HS-27A (cell line): ENCODE measurements at places on chromosomes 4 and X.
A peak's percentile ranks its signal among the peaks of the same experiment; 100 is the strongest.

- DNase-seq, result no peak
These were observed 120.1 kb downstream of the NHS start for GRCh38 chrX:17495052-17495451.

DNA sequence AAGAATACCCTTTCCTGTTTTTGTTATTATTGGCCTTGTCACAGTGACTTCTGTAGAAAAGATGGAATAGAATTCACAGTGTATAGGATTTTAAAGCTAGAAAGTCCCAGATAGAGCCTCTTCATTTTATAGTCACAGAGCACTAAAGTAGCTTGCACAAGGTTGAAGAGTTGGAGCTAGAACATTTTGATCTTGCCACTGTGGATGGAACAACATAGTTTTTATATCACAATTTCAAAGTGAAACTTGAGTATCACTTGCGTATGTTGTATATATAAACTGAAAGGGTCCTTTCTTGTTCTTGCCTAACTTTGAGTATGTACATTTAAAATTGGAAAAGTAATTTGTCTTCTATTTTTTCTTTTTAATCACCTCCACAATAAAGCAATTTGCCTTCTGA, 2.7 kb downstream of the USO1 start:
- DNase-seq, result no peak

- DNase-seq, result no peak
These were observed 27.4 kb downstream of the CENPU start for GRCh38 chr4:184706453-184706852.

DNA sequence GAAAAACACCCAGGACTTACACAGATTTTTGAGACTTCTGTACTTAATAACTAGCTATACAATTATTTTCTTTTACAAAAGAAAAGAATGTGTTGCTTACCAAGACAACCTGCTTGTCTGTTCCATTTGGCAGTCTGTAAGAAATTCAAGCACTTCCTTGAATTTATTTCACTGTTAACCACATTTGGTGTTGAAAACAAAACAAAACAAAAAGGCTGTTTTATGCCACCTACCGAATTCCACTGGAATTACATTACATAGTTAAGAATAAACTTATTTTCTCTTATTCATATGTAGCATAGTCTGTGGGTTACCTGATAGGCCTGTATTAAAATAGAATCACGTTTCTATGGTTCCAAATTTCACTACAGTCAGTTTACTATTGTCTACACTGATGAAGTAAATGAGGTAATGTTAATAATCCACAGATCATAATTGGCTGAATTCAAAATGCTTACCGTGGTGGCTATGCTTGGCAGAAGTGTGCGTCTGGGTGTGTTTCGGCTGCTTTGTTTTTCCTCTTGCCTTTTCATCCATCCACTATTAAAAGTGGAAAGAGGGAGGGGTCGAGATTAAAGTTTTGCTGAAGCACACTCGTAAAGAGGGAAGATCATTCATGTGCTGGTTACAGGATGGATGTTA, at the start of gene TLR1:
TSS of gene TLR1 (minus strand) at position 138 of the 642 bp plus-strand sequence. CDS start 5,960 bp downstream, outside the sequence.
- peak; percentile 14 for DNase-seq

- no peak for DNase-seq
These were observed 36.2 kb downstream of the COL25A1 start for GRCh38 chr4:109266236-109266635.

GRCh38 chrX:40759374-40759773, 24.0 kb upstream of the MED14 start:
- DNase-seq, result no peak

DNA sequence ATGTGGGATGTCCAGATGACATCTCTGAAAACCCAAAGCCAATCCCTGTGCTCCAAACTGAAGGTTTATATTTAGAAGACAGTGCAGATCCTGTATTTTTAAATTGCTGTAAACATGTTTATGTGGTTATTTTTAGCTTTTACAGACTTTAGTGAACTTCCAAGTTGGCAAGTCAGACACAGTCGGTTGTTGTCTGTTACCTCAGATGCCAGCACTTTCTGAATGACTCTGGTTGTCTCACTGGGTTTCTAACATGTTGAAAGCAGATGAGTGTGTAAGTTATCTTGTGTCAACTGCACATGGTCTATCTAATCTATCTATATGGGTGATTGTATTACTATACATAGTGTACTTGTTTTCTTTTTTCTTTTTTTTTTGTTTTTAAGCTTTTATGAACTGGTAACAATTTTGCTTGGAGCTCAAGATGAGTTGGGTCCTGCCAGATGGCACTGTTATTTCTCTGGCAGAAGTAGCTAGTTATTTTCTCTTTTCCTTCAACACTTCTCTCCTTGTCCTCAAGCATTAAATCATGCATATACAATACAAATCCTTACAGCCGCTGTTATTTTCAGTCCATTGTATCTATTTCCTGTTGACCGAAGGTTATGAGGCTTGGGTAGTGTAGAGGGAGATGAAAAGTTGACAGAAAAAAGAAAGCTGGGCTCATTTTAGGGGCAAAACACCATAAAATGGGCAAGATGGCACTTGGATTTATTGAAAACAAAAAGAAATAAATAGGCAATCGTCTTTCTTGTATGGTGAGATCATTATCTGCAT, 66.3 kb downstream of the GAB1 start:
- DNase-seq, result no peak

DNA sequence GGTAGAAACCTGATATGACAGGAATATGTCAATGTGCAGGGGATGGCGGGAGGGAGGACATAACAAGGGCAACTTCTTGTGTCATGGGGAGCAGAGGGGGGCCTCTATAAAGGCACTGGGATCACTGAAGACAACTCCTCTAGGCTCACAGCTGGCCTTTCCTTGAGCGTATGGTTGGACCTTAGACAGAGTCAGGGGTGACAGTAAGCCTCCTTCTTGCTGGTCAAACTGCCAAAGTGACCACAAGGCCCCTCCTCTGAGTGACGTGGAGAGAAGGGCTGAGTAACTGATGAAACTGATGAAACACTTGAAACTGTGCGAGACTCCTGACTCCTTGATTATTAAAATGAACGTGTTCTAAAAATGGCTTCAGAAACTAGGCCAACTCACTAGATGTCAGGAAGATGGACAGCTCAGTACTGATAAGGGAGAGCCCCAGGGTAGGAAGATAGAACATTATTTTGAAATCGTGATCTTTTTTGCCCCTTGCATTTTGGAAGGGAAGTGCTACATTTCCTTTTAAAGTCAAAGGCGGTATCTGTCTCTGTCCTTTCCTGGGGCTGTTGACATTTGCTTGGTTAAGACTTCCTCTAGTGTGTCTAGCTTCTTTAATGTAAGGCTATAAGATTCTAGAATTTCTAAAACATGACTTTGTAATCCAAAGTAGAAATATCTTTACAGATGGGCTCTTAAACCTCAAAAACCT, 1.6 kb downstream of the RAB33A start:
- no peak for DNase-seq

- DNase-seq, result no peak
These were observed 139.4 kb upstream of the BOD1L1 start for GRCh38 chr4:13766761-13767540.

DNA sequence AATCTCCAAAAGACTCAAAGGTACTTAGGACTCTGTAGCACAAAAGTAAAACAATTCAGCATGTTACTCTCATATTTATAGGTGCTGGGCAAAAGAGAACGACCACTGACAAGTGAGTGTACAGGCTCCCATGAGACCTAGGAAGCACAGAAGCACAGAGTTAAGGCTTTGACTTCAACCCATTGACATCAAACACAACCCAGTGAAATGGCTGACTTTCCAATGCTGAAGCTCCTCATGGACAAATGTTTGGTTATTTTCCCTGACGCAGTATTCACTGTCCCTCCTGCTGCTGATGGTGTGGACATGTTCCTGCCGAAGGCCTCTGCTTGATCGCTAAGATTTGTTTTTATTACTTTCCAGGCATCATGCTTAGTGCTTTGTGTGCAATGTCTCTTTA, 148.7 kb downstream of the TSPAN5 start:
- DNase-seq, result no peak

- no peak for DNase-seq
These were observed 15.8 kb upstream of the LHFPL1 start for GRCh38 chrX:112695494-112695893.

DNA sequence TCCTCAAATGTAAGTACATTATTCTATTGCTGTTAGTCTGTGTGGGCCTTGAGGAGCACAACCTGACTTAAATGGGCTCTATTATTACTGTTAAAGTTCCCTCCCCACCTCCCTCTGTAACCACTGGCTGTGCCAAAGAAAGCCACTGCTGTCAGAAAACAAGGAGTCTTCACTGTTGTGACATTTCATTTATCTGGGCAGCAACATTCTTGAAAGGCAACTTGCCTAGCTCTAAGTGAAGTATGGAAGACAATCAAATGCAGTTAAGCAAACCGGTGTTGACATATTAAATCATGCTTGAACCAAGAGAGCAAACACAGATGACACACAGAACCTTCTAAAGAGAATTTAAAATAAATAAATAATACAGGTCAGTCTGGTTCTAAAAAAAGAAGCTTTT, 81.0 kb downstream of the EPHA5 start:
- DNase-seq, result no peak

DNA sequence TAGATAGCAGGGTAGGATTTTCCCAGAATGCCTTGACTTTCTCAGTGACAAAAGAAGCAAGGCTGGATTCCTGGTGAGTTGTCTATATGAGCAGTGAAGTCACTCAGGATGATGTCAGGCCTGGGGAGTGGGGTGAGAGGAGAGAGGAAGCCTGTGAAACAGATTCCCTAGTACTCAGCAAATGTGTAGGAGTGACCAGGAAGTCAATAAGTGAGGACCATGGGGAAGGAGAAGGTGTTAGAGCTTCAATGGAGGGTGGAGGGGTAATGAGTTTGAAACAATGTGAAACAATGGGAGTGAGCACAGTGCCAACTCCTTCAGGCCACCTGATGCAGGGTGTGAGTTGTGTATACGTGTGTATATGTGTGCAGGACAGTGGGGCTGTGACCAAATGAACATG, 2.4 kb upstream of the SLC9A6 start:
- DNase-seq, result no peak

GRCh38 chrX:107721318-107721717, 54.3 kb downstream of the TSC22D3 start:
- no peak for DNase-seq

DNA sequence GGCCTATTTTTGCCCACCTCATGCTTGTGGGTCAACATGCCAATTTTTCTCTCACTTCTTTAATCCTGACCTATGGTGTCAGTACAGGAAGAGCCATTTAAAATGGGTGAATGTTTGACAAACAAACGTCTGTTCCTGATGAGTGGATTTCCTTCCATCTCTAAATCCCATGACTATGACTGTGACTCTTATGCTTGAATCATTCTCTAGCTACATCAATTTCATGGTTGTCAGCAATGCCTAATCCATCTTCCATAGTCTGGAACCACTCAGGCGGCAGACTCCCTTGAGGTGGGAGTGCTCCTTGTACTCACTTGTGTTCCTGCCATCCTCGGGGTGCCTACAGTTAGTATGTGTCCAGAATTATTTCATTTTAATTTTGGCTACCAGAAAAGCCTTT, 194.9 kb upstream of the RPS6KA3 start:
- DNase-seq, result no peak

GRCh38 chr4:160831165-160831922, 1332.5 kb downstream of the FSTL5 start:
- no peak for DNase-seq

- DNase-seq, result no peak
These were observed 175.0 kb downstream of the APBB2 start for GRCh38 chr4:41039317-41039716.

- DNase-seq, result no peak
These were observed 163.2 kb downstream of the PRKX start for GRCh38 chrX:3550160-3550751.

GRCh38 chr4:76787898-76788297, 110.0 kb downstream of the SOWAHB start:
- DNase-seq, result no peak

DNA sequence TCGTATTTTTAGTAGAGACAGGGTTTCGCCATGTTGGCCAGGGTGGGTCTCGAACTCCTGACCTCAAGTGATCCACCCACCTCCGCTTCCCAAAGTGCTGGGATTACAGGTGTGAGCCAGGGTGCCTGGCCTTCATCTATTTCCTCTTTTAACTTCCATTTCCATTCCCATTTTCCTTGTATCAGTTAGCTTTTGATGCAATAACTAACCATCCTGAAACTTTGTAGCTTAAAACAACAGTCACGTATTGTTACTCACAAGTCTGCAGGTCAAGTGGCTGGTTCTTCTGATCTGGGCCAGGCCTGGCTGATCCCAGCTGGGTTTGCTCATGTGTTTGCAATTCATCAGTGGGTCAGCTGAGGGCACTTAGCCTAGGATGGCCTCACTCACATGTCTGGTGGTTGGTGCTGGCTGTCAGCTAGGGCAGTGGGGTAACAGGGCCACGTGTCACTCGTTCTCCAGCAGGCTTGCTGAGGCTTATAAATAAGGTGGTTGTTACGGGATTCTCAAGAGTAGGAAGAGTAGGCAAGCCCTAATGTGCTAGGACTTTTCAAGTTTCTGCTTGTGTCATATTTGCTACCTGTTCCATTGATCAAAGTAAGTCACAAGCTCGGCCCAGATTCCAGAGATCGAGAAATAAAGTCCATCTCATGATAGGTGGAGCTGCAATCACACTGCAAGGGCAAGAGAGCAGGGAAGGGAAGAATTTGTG, 88.2 kb downstream of the SOWAHB start:
- DNase-seq, result no peak

DNA sequence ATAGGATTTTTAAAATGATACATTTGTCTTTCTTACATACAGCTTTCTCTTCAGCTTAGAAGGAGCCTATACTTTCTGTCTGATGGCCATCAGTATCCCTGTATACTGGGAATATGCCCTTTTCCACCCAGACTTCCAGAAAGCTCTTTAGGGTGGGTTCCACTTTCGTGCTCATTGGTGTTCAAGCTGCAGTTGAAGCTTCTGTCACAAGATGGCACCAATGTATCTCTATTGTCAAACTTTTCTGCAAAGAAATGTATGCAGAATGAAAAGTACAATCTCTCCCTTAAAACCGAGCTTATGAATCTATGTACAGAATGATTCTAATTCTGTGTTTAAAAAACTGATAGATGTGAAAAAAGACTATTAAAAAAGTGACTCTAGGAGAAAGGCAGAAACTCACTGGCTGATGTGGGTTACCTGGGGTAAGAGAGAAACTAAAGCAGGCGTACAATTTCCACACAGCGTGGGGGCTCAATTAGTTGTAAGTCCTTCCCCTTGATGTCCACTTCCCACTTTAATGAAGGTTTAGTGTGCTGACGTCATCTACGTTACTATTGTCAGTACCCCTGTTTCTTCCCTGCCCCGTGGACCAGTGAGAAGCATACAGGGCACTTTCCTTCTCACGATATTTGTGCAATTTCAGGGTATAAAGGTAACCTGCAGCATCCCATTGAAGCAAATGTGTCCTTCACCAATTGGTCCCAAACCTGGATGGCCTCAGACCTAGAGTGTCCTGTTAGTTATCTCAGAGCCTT, 57.3 kb upstream of the TCEAL2 start:
- peak; percentile 11 for DNase-seq

GRCh38 chr4:78876568-78877320, 62.5 kb downstream of the PAQR3 start:
- DNase-seq, result no peak

- no peak for DNase-seq
These were observed 11.7 kb upstream of the PTTG2 start for GRCh38 chr4:37948542-37948941.

- no peak for DNase-seq
These were observed 660 bp upstream of the COL25A1 start for GRCh38 chr4:109303140-109303496.

- no peak for DNase-seq
These were observed 51.5 kb upstream of the TRIM2 start for GRCh38 chr4:153152501-153153338.
